ENCODE measurements at places on chromosomes 3 and 15. TPM values are rescaled to one million over a fixed set of nuclear protein-coding genes. Genes with fewer than 3 reads are reported as not detected.

The NEO1 gene
- total RNA-seq, result 5.4 TPM

GRCh38 chr15:63908991-63909390, 75.2 kb upstream of the HERC1 start:
- H3K4me3 ChIP-seq, result no peak overlapping the region
- no peak overlapping the region for H3K27ac ChIP-seq
- peaks cover 4% of the 10 kb centered on the region for H3K36me3 ChIP-seq
- no peak for DNase-seq
- H3K27me3 ChIP-seq, result no peaks in the 10 kb centered on the region

- no peaks in the 10 kb centered on the region for H3K4me1 ChIP-seq
- H3K27me3 ChIP-seq, result no peaks in the 10 kb centered on the region
- no peak overlapping the region for H3K27ac ChIP-seq
- no peak overlapping the region for H3K4me3 ChIP-seq
- DNase-seq, result no peak
Measured at GRCh38 chr3:29514912-29515311, 234.0 kb downstream of the RBMS3 start.

DNA sequence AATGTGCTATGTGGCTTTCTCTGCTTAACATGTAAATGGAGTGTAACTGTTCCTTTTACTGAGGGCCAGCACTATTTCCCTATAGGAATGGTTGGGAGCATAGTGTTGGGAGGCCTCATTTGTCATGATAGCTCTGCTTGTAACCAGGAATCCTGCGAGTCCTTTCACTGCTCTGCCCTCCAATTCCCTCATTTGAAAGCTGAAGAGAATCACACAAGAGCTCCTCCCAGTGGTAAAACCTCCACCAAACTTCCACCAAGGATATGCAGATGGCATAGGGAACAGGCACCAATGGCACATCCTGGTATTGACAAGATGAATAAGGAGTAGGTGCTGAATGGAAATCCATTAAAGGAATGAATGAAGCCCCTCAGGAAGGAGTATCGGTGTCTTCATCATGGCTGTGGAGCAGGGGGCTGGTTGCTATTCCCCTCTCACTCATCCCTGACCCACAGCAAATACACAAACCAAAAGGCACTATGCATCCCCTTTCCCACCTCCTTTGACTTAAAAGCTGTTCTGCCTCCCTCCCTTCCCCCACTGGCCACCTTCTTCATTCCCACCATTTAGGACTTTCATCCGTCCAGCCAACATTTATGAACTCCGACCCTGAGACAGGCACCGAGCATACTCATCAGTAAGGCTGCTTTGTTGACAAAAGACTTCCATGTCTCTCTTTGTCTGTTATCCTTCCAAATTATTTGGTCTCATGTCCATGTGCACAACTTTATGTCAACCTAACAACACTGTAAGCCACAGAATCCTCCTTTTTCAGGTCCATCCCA, 560.8 kb downstream of the FOXP1 start:
- peaks cover 22% of the 10 kb centered on the region for H3K36me3 ChIP-seq
- H3K4me1 ChIP-seq, result peaks cover 14% of the 10 kb centered on the region
- H3K27ac ChIP-seq, result no peak overlapping the region
- H3K4me3 ChIP-seq, result no peak overlapping the region

- H3K27ac ChIP-seq, result no peak overlapping the region
- H3K36me3 ChIP-seq, result no peaks in the 10 kb centered on the region
- no peak overlapping the region for H3K4me3 ChIP-seq
- no peak for DNase-seq
- H3K27me3 ChIP-seq, result peaks cover 48% of the 10 kb centered on the region
- no peaks in the 10 kb centered on the region for H3K4me1 ChIP-seq
Measured at GRCh38 chr3:45330510-45331295, 57.7 kb upstream of the LARS2 start.

Measured in activated CD8-positive, alpha-beta memory T cell treated with anti-CD3 and anti-CD28 coated beads, Interleukin-2, amount 10 ng/mL, durations not matched to agents 7 days and 5 days (primary cell).